Naive thymus-derived CD4-positive, alpha-beta T cell (primary cell): ENCODE measurements at places on chromosomes 12 and 14.

DNA sequence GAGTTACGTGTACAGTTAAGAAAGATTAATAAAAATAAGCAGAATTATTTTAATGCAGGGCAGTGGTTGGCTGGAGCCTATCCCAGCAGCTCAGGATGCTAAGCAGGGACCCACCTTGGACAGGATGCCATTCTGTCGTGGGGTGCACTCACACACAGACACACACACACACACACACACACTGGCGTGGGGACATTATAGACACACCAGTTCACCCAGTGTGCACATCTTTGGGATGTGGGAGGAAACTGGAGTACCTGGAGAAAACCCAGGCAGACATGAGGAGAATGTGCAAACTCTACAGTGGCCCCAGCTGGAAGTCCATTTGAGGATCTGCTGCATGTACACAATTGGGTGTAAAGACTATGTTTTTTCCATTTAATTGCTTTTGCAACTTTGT lies 12.8 kb upstream of the IFI27L2 start:
- no peak for DNase-seq

DNA sequence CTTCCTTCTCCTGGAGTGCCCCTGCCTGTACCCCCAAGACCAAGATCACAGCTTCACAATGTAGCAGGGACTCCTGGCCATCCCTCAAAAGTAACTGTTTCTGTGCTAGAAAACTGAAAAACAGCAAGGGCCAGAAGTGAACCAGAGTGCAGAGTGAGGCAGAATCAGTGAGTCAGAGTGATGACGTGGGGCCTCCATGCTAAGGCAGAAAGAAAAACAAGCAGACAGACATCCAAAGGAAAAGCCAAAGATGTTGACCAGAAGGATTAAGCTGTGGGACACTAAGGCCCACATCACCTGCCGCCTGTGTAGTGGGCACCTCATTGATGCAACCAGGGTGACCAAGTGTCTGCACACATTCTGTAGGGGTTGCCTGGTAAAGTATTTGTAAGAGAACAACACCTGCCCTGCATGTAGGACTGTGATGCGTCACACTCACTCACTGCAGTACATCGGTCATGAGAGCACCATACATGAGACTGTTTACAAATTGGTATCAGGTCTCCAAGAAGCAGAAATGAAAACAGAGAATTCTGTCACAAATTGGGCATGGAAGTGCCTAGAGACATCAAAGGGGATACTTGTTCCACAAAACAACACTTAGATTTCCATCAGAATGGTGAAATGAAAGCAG lies 51.2 kb downstream of the ARMH4 start:
- DNase-seq = no peak

GRCh38 chr14:98035396-98035795 lies 1236.6 kb downstream of the BCL11B start:
- no peak for DNase-seq

DNA sequence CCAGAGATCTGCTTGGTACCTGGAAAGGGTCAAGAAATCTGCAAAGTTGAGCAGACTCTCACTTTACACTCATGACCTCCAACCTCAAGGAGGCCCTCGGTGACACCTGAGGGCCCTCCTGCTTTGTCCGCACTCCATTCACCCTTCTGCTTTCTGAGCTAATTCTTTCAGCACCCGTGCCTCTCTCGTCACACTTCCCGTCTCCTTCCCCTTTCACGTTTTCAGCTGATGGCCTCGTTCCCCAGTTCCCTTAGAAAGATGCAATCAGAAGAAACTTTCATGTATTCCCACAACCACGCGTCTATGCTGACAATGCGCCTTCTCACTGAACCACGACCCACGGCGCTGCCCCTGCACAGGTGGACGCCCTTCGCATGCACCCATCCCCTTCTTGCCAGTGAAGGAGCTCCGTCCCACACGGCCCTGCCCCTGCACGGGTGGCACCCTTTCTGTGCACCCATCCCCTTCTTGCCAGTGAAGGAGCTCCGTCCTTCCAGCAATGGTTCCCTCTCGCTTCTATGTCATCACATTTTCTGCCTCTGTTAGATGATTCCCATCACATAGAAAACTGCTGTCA lies 340.1 kb upstream of the FKBP4 start:
- DNase-seq = no peak

GRCh38 chr12:88108021-88108420 lies 33.9 kb downstream of the CEP290 start:
- DNase-seq = no peak

DNA sequence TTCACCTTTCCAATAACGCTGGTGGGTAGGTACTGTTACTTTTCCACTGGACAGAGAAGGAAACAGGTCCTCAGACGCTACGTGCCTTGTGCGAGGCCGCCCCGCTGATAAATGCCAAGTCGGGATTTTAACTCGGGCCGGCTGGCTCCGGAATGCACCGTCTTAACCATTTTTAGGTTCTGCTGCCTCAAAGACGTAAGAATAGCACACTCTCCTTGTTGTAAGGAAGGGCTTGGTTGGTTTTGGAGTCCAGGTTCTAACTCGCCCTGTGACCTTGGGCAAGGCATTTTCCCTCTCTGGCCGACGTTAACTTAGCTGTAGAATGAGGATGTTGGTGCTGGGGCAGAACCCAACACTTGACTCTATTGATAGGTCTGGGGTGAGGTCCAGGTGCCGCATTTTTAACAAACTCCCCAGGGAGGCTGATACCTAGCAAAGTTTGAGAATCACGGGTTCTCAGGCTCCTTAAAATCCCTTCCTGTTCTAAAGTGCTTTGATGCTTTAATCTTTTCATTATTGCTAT lies 814 bp downstream of the ANKRD13A start:
- DNase-seq = no peak

GRCh38 chr14:32564596-32564995 lies 235.5 kb downstream of the AKAP6 start:
- no peak for DNase-seq

DNA sequence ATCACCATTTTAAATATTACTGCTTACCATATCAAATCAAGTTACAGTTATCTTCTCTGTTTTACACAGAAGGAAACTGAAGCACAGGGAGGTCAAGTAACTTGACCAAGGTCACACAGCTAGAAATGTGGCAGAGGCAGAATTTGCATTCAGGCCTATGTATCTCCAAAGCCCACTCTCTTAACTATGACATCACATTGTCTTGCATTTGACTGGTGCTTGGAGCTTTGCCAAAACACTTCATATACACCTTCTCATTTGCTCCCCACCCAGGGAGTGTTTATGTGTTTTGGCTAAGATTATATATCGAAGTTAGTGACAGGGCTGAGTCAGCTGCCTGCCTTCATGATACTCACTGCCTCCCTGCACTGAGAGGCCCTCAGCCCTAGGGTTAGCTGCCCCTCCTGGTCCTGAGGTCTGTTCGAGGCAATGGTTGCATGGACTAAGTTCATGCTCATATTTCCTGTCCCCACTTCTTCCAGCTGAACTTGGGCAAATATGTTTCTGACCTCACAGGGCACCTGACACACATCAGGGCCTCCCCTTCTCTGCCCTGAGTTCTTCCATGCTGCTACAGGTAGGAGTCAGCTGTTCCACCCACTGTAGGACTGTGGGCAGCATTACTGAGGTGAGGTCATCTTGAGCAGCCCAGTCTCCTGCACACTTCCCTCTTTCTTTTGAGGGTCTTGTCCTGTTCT lies 1.8 kb downstream of the GALNT6 start:
- DNase-seq = no peak

DNA sequence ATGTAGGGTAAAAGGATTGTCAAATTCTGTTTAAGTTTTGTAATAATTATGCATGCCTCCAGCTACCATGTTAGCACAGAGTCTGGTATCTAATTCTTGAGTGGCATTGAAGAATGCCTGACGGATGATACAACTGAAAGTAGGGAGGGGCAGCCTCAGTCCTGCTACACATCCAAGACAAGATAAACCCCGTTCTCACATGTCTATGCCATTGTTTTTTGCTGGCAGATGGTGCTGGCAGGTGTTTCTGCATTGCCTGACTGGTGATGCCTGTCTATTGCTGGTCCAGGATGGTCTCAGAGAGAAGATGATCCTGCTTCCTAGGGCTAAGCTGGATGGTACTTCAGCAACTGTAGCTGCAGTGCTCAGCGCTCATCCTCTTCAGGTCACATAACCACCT lies 245.8 kb upstream of the NAV3 start:
- DNase-seq = no peak

DNA sequence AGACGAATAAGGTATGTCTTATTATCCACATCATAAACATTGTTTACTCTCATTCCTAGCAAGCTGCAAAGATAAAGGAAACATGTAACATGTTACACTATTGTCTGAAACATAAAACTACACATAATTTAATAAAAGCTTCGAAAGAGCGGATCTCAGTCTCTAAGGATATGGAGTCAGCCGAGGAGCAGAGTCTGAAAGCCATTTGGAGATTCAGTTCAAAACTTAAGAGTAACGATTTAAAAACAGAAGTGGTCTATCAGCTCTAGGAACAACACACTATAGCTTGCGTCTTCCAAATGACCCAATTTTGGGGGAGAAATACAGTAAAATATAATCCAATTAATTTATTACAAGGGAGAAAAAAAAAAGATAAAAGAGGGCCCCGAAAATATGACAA lies 775 bp downstream of the NEMF start:
- DNase-seq = no peak

GRCh38 chr12:49108958-49109404 lies 1.7 kb downstream of the LMBR1L start:
- no peak for DNase-seq
